ENCODE measurements at places on chromosomes 1 and 21. TPM values are rescaled to one million over a fixed set of nuclear protein-coding genes. Genes with fewer than 3 reads are reported as not detected.

The RSBN1 gene
- 17.3 TPM for total RNA-seq

The PPIAL4G gene
- not detected for total RNA-seq

The CD5L gene
- total RNA-seq: not detected

The SHISA4 gene
- total RNA-seq: 8.5 TPM

The ERICH3 gene
- not detected for total RNA-seq

The SPATA21 gene
- total RNA-seq: under 0.01 TPM

The UBXN10 gene
- 0.07 TPM for total RNA-seq

The CD53 gene
- total RNA-seq: not detected

The CFH gene
- total RNA-seq: 48.2 TPM

The PHGDH gene
- total RNA-seq: 15.5 TPM

The MFAP2 gene
- 13.6 TPM for total RNA-seq

The PRDM16 gene
- 0.13 TPM for total RNA-seq

The CFHR4 gene
- total RNA-seq: not detected

The LAMC2 gene
- 0.53 TPM for total RNA-seq
